ENCODE measurements at places on chromosomes 4 and X.

DNA sequence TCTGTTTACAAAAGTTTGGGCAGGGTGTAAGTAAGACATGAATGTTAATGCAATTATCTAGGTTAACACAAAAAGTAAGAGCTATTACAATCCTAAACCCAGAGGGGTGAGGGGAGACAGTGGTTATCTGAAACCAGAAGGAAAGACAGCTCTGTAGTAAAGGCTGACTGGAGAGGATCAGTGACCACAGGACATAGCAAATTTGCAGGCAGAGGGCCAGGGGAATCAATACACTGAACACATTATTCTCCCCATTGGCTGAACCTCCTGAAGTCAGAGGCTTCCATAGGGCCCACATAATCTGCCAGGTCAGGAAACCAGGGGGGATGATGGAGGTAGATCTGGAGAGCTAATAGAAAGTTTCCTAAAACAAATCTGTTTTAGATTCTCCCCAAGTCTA is 689.4 kb upstream of the ATOH1 start:
- DNase-seq: no peak

- DNase-seq: no peak
Observed at GRCh38 chrX:153303276-153304262, 18.0 kb downstream of the PNMA6F start.

DNA sequence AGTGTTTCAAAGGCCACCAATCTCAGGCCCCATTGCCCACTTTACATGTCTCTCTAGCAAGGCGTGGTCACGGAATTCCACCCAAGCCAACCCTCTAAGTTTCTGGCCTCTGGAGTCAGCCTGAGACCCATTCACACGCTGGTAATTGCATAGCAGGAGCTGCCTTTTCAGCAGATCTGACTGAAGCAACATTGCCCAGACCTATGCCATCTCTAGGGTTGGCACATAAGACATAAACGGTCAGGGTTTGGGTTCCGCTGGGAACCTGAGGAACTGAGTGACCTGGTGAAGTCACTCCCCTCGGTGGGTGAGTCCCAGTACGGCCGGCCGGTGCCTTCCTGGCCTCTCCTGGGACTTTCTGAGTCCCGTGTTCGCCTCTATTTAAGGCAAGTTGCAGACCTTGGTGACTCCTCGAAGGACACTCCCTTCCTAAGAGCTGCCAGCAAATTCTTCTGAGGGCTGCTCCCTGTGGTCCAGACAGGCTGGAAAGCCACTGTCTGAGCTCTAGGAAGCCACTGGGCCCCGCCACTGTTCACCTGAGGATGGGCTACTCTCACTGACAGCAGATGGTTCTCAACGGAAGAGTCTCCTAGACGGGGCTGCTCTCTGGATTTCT is 15.9 kb downstream of the CTAG1A start:
- DNase-seq: peak; percentile 35

GRCh38 chr4:1446502-1447386 is 40.5 kb upstream of the NKX1-1 start:
- no peak for DNase-seq

DNA sequence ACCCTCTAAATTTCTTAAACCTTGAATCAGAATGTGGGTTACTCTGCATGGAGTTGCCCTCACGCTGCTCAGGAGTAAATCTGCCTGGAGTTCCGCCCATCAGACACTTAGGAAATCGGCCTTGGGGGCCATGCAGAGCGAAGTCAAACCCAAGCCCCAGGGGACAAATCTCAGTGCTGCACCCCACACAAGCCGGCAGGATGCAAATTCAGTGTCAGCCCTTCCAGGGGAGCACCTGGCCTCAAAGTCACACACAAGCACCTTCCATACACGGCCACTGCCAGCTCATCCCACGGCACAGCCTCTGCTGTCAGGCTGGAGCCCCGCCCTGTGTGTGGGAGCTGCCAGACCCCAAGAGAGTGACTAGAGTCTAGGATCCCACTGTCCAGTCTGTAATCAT is 27.4 kb downstream of the RNF212 start:
- DNase-seq: no peak

- peak; percentile 55 for DNase-seq
Observed at GRCh38 chr4:23614284-23614892, 275.5 kb downstream of the PPARGC1A start.

DNA sequence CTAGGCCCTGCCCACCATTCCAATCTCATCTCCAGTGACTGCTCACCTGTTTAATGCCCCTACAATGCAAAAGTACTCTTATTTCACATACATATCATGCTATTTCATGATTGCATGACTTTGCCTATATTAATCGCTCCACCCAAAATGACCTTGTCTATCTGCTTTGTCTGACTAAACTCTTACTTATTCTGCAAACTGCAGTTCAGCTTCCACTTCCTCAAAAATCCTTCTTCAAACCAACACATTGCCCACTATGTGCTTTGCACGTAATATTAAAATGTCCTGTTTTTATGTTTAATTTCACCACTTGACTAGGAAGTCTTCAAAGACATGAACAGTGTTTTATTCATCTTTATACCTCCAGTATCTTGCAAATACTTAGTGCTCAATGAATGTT is 229.6 kb downstream of the OPHN1 start:
- DNase-seq: no peak

DNA sequence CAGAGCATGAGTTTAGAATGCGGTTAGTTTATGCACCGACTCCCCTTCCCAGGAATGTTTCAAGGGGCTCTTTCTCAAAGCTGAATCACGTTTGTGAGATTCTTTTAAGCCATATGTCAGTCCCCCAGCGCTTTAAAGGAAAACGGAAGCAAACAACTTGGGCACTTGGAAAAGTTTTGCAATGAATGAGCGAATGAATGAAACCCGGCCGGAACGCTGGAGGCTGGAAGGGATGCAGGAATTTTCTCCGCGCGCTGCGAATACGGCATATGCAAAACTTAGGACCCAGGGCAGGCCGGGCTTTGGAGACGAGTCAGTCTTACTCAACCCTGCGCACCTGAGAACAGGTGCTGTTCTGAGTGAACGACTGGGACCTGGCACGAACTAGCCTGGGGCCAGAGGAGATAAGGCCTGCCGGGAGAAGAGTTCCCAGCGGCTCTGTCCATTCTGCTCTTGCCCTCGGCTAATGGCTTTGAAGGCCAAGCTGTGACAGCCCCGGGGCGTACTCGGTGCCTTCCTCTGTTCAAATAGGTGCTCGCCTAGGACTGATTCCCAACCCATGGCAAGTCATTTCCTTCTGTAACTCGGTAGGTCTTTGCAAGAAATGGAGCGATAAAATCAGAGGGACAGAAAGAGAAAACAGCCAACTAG is 743 bp upstream of the NRK start:
- peak; percentile 70 for DNase-seq

DNA sequence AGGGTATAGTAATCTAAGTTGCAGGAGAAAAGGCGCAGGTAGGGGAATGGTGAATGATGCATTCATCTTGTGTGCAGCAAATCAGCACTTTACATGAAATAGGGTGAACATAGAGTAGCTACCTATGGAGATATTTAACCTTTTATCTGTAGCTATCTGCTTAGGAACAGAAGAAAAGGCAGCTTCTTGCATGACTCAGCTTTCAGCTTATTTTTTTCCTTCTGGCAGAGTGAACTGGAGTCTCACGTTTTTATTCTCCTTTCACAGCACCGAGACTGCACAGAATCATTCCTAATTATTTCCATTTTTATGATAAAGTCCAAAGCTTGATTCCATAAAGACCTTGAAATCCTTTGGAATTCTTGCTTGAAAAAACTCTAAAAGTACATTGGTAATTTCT is 4.8 kb upstream of the SCOC start:
- no peak for DNase-seq

GRCh38 chrX:58025979-58026378 is 115.7 kb upstream of the ZXDA start:
- DNase-seq: peak; percentile 0

DNA sequence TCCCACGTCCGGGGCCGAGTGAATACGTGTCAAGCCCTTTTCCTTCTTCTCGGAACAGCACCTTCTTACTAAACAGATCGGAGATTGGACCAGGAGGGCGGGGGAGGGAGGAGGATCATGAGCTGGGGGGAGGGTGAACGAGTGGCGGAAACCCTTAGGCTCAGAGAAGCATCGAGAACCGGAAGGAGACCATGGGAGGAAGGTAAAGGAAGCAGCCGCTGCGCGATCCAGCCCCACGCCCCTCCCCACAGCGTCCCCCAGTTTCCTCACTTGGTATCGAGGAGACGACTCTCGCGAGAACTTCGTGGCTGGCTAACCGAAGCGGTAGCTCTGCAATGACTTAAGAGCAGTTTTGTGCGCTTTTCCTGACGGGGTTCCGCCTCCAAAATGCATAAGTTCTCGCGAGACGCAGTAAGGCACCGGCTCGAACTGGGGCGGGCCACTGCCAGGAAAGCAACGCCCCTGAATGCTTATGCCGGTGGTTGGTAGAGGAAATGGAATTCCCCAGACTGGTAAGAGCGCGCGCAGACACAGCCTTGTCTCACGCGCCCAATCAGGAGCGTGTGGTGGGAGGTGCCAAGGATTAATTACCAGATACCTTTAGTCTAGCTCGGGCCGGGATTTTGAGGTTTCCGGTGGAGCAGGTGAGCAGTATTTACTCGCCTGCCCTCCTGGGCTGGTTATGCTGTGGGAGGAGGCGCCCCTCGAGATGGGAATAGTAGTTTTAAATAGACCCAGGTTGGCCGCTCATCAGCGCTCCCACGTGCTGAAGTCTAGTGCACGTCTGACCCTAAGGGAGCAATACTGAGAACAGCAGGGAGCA is 534 bp upstream of the UBE2D3 start:
- peak; percentile 100 for DNase-seq

DNA sequence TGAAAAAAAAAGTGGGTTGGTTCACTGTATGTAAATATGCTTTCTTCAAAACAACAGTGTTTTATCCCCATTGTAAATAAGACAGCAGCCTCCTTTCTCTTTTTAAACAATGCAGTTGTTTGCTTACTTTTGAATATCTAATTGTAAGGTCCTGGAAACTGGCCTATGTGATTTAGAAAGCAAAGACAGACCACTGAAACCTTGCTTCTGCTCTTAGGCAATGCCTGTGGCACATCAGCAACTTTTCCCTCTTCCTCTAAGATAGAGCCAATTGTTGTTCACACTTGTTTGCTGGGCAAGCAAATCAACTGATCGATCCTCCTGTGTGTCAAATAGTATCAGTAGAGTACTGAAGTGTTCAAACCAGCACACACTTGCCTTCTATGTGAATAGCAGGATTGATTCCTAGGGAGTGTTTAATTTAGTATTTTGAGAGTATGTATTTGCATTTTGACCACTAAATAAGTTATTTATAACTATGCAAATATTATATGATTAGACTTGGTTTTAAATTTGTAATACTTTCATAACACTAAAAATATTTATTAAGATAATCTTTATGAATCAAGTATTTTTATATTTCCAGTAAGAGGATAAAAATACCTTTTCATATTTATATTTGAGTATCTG is 55.4 kb upstream of the GRPR start:
- no peak for DNase-seq

GRCh38 chr4:66766557-66766956 is 778.7 kb downstream of the CENPC start:
- DNase-seq: no peak

DNA sequence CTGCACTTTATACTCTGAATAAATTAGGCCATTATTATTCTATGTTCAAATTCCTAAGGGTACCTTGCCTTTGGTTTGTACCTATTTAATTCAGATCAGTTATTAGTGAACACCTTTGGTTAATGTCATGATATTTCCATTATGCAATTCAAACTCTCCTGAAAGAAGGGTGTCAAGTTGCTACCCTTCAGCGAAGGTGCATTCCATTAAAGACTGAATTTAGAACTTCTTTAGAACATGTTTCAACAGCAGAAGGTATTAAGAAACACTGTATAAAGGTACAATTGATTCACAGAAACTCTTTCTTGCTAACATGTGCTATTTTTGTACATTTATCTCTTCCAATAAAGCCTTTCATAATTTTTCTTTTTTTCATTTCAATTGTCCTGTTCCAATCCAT is 1545.4 kb upstream of the PCDH10 start:
- no peak for DNase-seq

DNA sequence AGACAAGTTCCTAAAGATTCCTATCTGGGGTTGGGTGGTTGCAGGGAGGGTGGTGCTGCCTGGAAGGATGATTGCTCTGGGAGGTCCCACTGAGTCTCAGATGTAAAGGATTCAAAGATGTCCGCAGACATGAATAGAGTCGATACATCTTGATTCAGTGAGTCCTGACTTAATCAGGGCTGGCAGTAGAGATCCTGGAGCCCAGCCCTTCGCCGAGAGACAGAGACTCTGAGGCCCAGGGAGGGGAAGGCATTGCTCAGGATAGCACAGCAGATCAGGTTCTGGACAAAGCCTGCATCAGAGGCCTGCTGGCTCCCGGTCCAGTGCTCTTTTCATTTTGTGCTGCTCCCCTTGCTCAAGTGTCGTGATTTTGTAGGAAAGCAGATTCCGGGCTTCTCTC is 21.7 kb downstream of the PJA1 start:
- DNase-seq: no peak

GRCh38 chr4:24126776-24127175 is 236.9 kb upstream of the PPARGC1A start:
- DNase-seq: no peak

- peak; percentile 94 for DNase-seq
Observed at GRCh38 chr4:55866290-55866907, 13.0 kb downstream of the EXOC1 start.

DNA sequence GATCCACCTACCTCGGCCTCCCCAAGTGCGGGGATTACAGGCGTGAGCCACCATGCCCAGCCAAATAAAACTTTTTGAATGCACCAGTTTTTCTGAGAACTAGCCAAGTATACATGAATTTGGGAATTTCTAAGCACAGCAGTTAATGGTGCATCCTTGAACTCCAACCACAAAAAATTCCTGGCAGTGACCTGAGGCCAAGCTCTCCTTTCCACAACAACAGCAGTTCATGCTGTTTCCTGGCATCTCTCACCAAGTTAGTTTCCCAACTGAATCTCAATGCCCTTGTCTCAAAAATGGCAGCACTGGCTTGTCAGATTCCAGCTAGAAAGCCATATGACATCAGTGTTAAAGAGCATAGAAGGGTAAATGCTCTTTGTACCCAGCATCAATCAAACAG is 15.9 kb upstream of the XKRX start:
- no peak for DNase-seq

- DNase-seq: peak; percentile 93
Observed at GRCh38 chr4:158020176-158020575, 152.6 kb downstream of the GASK1B start.

DNA sequence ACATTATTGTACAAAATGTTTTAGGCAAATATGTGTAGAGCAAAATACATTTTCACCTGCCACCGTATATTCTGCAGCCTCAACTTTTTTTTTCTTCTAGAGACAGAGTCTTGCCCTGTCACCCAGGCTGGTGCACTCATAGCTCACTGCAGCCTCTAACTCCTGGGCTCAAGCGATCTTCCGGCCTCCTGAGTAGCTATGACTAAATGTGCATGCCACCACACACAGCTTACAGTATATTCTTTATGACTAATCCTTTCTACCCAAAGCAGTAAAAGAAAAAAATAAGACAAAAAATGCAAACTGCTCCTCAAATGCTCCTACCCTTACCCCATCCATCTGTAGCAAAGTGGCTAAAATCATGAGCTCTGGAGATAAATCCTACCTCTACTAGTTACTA is 426.3 kb downstream of the KCNIP4 start:
- DNase-seq: no peak

- no peak for DNase-seq
Observed at GRCh38 chr4:84751707-84752106, 168.8 kb downstream of the CDS1 start.

- DNase-seq: no peak
Observed at GRCh38 chr4:128868758-128869157, 59.3 kb downstream of the JADE1 start.
